ENCODE measurements at places on chromosomes 16 and 17.

DNA sequence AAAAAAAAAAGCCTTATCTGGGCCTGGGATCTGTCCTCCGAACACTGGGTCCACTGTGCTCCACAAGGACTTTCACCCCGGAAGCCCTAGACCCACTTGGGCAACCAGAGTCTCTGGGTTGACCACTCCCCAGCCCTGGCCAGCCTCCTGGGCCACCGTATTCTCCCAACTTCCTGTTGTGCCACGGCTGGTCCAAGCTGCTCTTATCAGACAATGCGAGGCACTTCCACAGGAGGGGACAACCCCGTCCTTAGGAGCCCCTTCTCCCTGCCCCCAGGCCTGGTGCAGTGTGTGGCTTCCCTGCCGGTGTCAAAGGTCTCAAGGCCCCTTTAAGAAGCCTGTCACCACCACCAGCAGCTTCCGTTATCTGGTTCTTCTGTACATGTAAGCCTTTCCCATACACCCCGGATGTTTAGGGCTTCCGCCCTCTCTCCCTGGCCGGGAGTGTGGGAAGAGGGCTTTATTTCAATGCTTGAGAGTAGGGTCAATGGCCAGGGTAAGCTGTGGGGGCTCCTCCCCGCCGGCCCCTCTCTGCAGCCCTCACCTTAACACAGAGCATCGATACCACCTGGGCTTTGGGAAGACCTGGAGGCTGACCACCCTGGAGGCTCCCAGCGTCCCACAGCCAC is 313.0 kb downstream of the SEC14L1 start:
- DNase-seq, result peak; percentile 62

- DNase-seq, result no peak
These were observed 134.4 kb downstream of the SNX11 start for GRCh38 chr17:48241770-48242497.

GRCh38 chr16:1978476-1979120 is 2.7 kb downstream of the NOXO1 start:
- DNase-seq, result no peak

- DNase-seq, result no peak
These were observed 25.9 kb downstream of the ZNF267 start for GRCh38 chr16:31899505-31899904.

DNA sequence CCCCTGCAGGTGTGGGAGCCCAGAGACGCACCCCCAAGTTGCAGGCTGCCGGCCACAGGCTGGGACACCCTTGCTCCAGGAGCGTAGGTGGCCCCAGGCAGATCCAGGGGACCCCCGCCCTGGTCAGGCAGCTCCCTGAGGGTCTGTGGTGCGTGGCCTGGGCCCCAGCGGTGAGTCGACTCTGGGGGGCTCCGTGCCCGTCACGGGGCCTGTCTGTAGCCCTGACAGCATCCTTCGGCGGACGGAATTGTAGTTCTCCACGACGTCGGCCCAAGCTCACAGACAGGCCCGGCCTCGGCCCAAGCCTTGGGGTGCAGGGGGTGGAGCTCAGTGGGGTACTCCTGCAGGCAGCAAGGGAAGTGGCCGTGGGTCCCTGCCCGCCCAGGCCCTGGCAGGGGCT is 82.9 kb downstream of the LMF1 start:
- DNase-seq, result no peak

GRCh38 chr17:60493847-60494321 is 32.2 kb downstream of the APPBP2 start:
- no peak for DNase-seq

- no peak for DNase-seq
These were observed 10.0 kb downstream of the CYBC1 start for GRCh38 chr17:82440469-82440981.

DNA sequence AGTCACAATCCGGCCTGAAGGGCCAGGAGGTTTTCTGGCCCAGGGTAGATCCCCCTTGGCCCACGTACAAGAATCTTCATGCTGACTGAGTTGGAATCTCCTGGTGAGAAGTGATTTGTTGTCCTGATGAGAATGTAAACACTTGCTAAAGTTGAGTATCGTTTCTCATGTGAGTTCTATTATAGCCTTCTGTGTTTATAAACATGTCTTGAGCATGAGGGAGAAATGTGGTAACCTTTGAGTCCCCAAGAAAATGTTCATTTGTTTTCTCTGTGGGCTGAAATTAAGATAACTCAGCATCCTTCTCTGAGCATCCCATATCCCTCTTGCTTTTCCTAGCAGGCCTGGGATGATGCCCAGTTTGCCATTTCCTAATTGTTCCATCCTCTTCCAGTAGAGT is 204.8 kb downstream of the FTO start:
- DNase-seq, result no peak

DNA sequence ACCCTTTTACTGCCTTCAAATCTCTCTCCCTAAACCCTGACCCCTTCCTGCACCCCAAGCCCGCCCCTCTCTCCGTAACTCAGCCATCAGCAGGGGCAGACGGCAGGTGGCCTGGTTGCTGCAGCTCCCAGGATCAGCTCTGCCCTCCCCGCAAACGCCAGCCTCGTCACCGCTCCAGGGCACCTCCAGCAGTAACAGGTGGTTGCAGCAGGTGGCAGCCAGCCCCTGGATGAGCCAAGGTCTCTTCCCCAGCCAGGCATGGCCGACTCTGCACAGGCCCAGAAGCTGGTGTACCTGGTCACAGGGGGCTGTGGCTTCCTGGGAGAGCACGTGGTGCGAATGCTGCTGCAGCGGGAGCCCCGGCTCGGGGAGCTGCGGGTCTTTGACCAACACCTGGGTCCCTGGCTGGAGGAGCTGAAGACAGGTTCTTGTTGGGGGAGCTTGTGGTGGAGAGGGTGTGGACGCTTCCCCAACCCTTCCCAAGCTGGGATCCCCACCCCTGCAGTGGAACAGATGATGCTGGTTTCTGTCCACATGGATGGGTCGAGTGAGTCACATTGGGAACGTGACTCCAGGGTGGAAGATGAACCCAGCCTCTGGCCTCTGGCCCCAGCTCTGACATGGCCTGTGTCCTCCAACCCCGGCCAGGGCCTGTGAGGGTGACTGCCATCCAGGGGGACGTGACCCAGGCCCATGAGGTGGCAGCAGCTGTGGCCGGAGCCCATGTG is 558 bp downstream of the HSD3B7 start:
- no peak for DNase-seq

- peak; percentile 88 for DNase-seq
These were observed 2.1 kb downstream of the CFAP20 start for GRCh38 chr16:58127033-58127556.

- no peak for DNase-seq
These were observed 32.1 kb upstream of the CDC42EP4 start for GRCh38 chr17:73343739-73344454.

DNA sequence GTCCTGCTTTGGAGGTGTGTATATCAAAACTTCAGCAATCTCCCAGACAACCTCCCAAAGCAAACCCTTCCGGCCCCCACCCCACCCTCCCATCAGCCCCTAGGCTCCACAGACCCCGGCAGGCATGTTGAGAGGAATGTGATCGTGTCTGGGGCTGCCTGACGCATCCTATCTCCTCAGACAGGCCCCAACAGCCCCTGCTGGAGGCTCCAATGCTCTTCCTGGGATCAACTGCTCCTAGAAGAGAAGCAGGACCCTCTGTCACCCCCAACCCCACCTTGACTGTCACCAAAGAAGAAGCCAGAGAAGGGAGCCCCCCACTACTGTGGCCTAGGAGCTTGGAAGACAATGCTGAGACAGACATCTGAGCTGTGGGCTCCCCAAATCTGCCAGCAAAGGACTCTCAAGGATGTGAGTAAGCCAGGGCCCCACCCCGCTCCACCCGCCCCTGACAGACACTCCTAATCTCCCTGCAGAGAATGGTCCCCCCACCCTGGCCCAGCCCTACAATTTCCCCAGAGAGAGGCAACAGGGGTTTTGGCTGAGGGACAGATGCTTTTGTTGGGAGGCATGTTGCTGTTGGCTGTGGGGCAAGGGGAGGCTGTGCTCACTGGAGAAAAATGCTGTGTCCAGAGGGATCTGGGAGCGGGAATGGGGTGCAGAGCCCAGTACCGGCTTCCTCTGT is 1.6 kb upstream of the KRT14 start:
- DNase-seq, result no peak

DNA sequence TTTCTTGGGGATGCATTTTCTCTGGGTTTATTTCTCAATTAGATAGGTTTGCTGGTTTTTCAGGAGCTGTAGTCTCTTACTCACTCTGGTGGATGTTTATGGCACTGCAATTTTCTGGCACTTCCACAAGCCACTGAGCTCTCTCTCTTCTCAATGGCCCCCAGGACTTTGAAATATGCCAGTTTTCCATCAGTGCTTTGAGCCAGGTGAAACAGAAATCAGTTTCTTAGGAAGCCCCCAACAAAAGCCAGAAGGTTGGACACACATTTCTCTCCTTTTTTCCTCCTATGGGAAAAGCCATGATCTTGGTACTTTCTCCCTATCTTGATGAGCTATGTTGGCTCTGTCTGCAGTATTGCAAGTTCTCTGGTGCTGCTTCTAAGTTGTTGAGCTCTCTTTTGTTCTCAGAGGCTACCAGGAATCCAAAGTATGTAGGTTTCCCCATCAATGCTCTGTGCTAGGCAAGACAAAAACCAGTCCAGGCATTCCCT is 90.7 kb upstream of the SMIM36 start:
- peak; percentile 69 for DNase-seq

- no peak for DNase-seq
These were observed 502.9 kb downstream of the NPIPA7 start for GRCh38 chr16:16881814-16882213.

DNA sequence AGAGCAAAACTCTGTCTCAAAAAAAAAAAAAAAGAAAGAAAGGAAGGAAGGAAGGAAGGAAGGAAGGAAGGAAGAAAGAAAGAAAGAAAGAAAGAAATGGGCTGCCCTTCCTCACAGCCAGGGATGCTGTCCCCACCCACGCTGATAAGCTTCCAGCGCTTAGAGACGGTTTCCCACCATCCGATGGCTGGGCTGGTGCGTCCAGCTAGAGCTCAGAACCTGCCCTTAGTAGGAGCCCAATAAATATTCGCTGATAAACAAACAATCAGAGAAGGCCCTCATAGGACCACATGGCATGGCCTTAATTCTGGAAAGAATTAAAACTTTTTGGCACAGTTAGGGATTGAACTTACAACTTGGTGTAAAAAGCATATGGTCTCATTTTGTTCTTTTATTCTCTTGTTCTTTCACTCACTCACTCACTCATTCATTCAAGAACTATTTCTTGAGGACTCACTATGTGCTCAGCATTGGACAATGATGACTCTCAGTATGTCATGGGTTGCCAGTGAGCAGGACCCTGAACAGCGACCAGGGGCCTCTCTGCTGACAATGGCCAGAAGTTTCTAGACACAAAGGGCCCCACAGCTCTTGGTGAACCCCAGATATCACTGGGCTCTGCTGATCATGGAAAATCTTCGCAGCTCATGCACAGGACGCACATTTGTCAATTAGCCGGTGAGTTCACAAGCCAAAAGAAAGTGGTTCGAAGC is 32.5 kb upstream of the TNRC6C start:
- DNase-seq, result no peak

DNA sequence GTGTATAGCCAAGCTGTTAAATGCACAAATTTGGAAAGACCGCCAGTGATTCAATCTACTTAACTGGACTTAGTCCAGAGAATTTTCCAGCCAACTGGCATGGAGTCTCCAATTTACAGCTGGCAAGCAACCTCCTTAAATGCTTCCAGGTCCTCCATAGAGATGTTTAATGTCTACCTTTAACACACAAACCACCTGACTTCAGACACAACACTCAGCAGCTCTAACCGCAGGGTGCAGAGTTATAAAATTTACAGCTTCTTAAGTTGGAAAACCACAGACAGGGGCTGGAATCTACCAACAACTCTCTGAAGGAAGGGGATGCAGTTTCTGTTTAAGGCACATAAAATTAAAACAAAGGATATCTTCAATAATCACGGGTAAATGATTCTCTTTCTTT is 106.9 kb downstream of the SYCE1L start:
- DNase-seq, result no peak

DNA sequence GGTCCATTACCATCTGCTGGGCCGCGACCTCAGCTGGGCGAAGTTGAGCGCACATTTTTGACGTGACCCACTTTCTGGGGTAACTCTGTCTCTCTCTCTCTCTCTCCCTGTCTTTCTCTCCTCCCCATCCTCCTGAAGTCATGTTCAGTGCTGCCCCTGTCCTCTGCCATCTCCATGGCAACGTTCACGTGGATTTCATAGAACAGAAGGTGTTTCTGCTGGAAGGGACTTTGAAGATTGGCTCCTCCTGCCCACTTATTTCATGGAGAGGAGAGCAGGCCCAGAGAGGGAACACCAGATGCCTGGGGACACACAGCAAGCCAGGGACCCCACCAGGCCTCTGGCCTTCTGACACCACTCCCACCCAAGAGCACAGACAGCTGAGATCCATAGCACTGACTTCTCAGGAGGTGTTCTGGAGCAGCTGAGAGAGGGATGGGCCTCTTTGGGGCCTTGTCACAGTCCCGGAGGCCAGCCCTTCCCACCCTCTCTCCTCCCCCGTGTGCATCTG is 4.2 kb upstream of the CCNF start:
- no peak for DNase-seq

DNA sequence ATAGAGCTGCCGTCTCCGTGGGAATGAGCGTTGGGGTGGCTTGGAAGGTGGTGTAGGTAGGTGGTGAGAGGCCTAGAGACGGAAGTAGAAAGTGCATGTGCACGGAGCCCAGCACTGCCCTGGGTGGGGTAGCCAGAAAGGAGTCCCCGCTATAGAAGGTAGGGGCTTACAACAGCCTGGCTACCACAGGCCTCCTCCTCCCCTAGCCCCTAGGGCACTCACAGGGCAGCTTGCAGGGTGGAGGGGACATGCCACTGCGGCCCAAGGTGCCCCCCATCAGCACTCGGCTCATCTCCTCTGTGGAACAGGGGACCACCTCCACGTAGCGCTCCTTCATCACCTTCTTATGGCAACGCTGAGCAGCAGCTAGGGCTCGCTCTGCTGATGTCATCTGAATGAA is 5.0 kb downstream of the ESRP2 start:
- no peak for DNase-seq

- peak; percentile 18 for DNase-seq
These were observed 3.3 kb upstream of the NOTUM start for GRCh38 chr17:81964081-81964849.

GRCh38 chr16:85234310-85235204 is 122.3 kb upstream of the CIBAR2 start:
- DNase-seq, result no peak

All from NAMALWA (cell line).